Stimulated activated CD4-positive, alpha-beta T cell treated with anti-CD3 and anti-CD28 coated beads, Interleukin-12 subunit alpha, Interleukin-12 subunit beta, amount 100 ng/mL, for 4 hours (primary cell): ENCODE measurements at places on chromosomes 7 and 10.

DNA sequence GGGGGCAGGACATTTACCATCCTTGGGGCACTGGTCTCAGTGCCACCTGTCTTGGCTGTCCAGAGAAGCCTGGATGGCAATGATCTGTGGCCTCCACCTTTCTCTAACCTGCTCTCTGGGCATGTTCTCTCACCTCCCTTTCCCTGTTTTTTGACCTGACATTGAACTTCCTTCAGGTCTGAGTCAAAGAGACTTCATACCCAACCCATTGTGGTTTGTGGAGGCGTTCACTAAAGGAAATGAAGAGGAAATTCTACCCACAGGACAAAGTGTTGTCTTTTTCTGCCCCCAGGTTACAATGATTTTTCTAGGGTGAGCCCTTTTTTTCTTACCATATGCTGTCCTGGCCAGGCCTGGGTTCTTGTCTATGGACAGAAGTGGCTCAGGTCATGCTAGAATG, 76.6 kb downstream of the CYP26A1 start:
- DNase-seq = no peak

GRCh38 chr7:134554417-134554966, 5.6 kb downstream of the AKR1B15 start:
- no peak for DNase-seq

DNA sequence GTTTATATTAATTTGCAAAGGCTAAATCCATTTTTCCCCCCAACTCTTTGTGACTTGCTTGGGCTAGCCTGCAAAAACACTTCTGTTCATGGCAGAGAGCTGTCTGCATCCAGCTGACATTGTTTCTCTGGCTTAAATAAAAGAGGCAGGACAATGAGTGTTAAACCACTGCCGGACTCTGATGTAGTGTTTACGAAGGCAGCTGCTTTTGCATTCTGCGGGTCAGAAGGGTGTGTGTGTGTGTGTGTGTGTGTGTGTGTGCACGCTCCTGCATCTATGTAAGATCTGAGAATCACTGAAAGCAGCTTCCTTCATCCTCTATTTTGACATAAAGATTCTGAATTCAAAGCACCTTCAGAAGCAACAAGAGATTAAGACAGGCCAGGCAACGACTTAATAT, 28.3 kb downstream of the NRP1 start:
- no peak for DNase-seq

GRCh38 chr10:76882245-76882644, 755.4 kb downstream of the KCNMA1 start:
- DNase-seq = no peak

GRCh38 chr7:30465811-30466180, 12.8 kb downstream of the NOD1 start:
- no peak for DNase-seq

DNA sequence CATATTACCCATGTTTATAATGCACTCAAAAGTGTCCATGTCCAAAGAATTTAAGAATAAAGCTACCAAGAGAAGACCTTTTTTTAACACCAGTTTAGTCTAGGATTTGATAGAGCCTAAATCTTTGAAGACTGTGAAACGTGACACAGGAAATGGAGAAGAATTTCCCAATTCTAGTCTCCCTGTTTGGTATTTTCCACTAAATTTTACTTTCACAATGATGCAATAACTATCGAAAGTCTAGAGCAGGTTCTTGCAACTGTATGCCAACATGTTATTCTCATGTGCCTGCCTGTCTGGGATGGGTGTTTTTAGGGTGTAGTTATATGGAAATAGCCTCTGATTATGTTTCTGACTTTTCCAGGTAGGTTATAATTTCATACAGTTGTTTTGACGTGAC, 6.9 kb upstream of the MXI1 start:
- no peak for DNase-seq

DNA sequence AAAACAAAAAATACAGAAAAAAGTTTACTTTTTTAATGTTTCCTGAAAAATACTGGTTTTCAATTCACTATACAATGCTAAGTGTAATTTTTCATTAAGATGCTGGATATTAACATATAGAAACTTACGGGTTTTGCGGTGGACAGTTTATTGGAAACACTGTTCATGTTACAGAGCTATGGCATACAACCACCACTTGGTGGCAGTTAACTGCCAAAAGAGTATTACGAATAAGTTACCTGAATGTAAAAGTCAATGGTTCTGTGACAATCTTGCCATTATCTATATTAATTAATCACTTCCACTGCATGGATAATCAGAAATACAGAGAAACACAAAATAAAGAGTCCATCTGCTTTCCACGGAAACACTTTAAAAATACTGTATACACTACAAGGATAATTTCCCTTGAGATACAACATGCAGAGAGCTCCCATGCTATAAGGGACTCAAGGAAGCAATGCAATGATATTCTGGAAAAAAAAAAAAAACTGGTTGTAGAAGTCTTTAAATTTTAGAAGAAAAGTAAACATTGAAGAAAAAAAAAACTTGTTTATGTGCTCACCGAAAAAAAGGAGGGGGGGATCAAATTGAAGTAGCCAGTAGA, 97.0 kb downstream of the TPK1 start:
- DNase-seq = no peak

DNA sequence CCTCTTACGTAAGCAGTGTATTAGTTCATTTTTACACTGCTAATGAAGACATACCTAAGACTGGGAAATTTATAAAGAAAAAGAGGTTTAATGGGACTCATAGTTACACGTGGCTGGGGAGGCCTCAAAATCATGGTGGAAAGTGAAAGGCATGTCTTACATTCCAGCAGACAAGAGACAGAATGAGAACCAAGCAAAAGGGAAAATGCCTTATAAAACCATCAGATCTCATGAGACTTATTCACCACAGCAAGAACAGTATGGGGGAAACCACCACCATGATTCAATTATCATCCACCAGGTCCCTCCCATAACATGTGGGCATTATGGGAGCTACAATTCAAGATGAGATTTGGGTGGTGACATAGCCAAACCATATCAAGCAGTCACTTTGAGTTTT, 126.3 kb upstream of the CXCL12 start:
- DNase-seq = no peak

- DNase-seq = no peak
These were observed 87.4 kb downstream of the CHN2 start for GRCh38 chr7:29281782-29282541.

GRCh38 chr10:110355141-110355831, 50.6 kb upstream of the SMNDC1 start:
- DNase-seq = no peak

- no peak for DNase-seq
These were observed 226.3 kb downstream of the MGMT start for GRCh38 chr10:129693382-129693781.

DNA sequence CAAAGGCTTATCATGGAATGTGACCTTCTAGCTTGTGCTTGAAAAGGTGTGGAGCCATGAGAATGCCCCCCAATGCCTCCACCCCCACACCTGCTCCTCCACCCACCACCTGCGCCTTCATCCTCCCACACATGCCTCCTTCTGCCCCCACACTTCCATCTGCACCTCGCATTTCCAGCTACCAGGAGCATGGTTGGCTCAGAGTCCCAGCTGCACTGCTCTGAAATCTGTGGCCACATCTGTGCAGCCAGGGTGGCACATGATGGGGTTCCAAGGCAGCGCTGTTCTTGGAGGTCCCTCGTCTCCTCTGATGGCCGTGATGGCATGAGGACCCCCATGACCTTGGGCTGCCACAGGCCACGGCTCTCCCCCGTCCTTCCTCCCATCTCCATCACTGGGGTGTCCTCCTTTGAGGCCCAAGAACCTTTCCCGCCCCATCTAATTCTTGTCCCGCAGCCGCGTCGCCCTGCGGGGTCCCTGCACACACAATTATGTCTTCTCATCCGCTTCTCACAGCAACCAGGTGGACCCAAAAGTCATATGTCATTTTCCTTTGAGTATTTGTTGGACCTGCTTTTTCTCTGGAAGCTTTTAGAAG, 40.6 kb upstream of the CNPY1 start:
- no peak for DNase-seq

- no peak for DNase-seq
These were observed 202.9 kb downstream of the PTPRN2 start for GRCh38 chr7:158384746-158385145.

DNA sequence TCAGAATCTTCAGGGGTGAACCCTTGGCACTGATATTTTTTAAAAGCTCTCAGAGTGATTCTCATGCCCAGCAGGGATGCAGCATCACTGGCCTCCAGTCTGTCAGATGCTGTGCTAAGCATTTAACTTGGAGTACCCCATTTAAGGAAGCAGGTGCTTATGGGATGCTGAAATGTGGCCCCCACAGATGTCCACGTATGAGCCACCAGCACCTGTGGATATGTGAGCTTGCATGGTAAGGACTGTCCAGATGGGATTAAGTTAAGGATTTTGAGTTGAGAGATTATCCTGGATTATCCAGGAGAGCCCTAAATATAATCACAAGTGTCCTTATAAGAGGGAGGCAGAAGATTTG, 17.7 kb downstream of the CHST3 start:
- DNase-seq = no peak

DNA sequence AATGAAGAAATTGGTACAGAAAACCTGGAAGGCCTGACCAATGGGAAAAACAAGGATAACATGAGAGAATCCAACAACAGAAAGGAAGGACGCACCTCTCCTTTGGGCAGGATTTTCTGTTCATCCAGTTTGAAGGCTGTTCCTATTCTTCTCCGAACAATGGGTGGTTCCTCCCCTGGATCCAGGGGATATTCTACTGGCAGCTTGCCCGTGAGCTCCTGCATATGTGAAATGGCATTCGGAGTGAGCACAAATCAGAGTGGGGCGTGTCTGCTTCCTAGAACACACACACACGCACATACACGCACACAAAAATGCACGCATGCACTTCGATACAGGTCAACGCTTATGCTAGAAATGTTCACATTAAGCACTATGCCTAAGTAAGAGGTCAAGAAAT, 83.5 kb downstream of the PRPF18 start:
- DNase-seq = no peak

DNA sequence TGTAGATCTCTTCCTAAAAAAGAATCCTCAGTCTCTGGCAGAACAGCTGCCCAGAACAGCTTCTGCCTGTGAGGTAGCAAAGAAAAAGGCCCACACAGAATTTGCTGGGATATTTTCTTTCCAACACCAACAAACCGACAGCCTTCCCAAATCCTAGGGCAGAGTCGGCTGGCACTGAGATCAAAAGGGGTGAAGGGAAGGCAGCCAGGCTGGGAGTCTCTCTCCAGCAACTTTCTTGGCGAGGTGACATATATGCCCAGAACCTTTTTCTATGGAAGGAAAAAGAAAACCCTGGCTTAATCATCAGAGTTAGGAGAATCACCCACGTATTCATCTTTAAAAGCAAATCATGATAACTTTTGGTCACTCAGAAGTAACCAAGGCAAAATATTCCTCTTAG, 279.6 kb downstream of the DNAJB6 start:
- DNase-seq = no peak

DNA sequence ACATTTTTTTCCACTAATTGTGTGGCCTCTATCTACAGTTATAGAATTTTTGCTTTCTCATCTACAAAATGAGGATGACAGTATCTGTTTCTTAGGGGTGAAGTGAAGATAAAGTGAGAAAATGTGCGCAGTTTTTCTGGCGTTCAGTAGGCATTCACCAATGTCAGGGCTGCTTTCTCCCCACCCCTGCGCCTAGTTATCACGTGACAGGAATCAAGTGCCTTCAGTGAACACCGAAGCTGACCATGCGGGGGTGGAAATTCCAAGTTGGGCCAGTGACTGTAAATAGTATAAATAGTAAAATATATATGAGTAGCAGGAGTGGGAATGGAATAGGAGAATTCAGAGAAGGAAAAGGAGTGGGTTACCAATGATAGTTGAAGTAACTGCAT, 77.4 kb downstream of the TAF3 start:
- no peak for DNase-seq

DNA sequence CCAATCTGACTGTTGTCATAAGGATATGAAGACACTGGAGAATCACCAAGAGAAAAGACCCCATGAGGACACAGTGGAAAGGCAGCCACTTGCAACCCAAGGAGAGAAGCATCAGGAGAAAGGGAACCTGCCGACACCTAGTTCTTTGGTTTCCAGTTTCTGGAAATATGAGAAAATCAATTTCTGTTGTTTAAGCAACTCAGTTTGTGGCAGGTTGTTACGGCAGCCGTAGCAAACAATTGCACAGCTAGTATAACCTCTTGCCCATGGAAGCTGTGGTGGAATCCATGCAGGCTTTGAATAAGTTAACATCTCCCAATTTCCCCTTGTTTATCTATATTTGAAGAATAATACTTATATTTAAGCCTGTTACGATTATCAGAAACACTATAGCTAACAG, 1103.0 kb upstream of the PHF14 start:
- DNase-seq = no peak

GRCh38 chr10:92125144-92125543, 165.7 kb downstream of the CPEB3 start:
- no peak for DNase-seq

GRCh38 chr7:4189131-4189570, 492.9 kb upstream of the FOXK1 start:
- DNase-seq = no peak

DNA sequence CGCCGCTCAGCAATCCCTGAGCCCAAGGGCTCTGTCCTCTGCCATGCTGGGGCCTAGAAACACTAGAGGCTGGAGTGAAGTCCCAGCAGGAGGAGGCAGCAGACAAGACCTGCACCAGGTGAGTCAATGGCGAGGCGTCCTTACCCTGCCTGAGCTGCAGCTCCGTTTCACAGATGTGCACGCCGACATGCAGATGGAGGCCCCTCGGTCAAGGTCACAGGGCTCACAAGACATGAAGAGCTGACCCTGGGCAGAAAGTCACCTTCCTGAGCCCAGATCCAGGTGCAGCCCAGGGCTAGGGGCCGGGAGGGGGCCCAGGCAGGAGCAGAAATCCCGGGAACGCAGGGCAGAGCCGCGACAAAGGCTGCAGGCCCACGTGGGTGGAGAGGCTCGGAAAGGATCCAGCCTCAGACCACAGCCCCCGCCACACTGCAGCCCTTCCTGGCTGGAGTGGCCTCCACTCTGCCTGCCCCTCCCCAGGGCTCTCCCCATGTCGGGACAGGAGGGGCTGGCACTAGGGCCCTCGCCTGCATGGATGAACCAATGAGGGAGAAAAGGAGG, 23.8 kb downstream of the PDGFA start:
- no peak for DNase-seq

- DNase-seq = no peak
These were observed 50.5 kb downstream of the POT1 start for GRCh38 chr7:124879103-124879502.

DNA sequence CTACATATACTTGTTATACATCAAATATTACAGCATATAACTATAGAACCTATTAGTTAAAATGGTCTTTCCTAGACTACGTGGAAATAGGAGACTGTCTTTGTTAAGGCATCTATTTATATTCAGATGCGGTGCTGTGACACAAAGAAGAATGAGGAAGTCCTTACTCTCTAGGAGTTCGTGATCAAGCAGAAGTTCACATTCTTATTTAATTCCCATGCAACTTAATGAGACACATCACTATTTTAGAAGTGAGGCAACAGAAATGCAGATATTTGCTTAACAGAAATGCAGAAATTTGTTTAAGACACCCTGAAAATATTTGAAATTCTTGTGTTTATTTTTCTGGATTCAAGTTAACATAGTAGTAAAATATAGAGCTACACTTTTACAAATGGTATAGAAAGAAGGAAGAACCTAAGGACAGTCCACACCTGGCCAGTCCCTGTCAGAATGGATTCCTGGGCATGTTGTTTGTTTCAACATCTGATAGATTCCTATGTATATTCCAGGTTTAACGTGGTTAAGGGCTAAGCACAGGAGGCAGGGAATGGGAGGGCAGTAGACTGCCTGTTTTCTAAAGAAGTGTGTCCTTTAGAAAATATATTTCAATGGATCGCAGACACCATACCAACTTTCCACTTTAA, 70.6 kb upstream of the NXPH1 start:
- no peak for DNase-seq
